ENCODE measurements at places on chromosomes 7 and 10.

DNA sequence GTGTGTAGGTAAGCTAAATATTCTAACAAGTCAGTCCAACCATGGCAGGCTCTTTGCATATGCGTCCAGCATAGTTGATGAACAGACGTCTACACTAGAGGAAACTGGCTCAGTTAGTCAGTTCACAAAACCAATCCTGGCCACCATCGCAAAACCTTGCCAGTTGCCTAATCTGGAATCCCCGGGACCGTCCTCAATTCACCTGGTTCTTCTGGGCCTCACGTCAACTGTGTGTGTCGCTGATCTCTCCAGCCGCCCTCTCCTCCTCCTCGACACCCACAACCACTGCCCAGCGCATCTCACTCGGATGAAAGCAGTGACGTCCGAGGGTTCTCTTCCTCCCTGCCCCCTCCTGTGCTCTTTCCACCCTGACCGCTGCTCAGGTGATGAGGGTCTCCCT lies 217.8 kb upstream of the SH2B2 start:
- ATAC-seq: no peak

- ATAC-seq: no peak
Measured at GRCh38 chr7:155795401-155795800, 16.9 kb downstream of the SHH start.

GRCh38 chr10:78173360-78174015 lies 139.8 kb downstream of the RPS24 start:
- no peak for ATAC-seq

GRCh38 chr10:74104480-74104879 lies 46.1 kb downstream of the AP3M1 start:
- no peak for ATAC-seq

GRCh38 chr10:128981881-128982615 lies 485.0 kb upstream of the MGMT start:
- ATAC-seq: no peak

DNA sequence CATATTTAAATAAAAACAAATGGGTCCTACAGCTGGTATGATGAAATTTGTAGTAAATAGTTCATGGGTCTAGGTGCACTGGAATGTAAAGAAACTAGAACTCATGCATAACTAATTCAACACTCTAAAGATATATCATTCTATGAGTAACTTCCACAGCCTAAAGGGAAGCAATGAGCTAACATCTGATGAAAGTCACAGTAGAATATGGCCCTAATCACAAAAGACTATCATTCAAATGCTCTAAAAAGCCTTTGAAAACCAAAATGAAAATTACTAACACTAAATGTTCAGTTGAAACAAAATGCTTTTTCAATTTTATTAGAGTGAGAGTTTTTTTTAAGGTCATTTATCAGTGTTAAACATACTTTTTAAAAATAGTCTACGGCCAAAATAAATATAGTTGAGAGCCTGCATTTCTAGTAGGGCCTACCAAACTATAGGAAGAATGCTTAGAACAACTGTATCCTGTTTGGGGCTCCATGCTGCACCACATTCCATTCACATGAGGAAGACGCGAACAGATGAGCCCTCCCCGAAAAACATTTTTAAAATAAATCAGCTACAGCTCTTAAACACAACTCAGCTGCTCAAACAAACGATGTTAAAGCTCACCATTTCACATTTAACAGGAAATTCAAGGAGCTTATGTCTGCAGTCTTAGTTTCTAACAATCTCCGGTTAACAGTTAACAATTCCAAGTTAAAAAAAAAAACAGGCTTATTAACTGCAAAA lies 134.5 kb downstream of the NRBF2 start:
- ATAC-seq: peak; percentile 17

DNA sequence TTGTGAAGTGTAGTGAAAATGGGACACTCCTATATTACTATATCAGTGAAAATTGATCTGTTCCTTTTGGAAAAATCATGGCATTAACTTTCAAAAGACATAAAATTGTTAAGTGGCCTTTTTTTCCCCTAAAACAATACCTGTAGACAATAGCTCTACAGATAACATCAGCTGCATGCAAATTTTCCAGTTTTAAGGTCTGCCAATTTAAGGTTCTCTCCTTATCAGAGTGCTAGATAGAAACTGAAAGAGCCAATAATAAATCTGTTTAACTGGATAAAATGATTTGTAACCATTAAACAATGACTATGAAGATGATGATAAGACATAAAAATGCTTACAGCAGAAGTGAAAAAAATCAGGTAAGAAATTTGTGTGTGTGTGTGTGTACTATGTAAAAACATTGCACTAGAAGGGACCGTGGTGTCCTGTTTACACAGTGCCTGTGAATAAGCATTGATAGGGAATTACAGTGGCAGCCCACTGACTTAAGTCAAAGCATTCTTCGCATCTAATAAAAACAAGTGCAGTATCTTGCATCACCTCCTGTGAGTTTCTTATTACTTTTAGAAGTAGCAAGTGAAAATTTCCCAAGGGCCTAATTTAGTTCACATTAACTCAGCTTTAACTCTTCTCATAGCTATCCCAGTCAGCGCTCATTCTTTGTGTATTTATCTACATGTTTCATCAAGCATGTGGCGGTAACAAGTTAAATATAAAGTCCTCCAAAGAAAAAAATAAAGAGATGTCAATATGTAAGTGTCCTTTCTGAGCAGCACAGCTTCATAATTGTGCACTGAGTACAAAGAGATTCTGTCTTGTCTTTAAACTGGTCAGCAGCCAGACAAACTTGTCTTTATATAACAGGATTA lies 261.9 kb downstream of the ARL4A start:
- ATAC-seq: no peak

GRCh38 chr7:105131033-105131656 lies 117.1 kb downstream of the KMT2E start:
- ATAC-seq: peak; percentile 70

DNA sequence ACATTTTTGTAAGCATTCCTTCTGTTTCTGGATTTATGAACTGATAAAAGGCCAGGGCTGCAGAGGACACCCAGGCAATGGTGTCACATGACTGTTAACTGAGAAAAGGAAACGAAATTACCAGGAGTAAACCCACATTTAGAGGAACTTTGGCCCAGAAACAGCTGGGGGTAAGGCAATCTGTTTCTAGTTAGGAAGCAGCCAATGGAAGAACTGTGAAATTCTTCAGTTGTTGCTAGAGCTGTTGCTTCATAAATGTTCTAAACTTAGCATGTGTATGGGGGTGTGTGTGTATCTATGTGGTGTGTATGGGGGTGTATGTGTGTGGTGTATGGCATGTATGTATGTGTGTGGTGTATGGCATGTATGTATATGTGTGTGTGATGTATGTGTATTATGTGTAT lies 11.8 kb upstream of the PDCD4 start:
- no peak for ATAC-seq

- ATAC-seq: no peak
Measured at GRCh38 chr7:130917669-130918128, 183.7 kb upstream of the KLF14 start.

GRCh38 chr10:49398986-49399385 lies 3.1 kb upstream of the DRGX start:
- no peak for ATAC-seq

GRCh38 chr7:121197455-121197854 lies 131.3 kb upstream of the WNT16 start:
- ATAC-seq: no peak

DNA sequence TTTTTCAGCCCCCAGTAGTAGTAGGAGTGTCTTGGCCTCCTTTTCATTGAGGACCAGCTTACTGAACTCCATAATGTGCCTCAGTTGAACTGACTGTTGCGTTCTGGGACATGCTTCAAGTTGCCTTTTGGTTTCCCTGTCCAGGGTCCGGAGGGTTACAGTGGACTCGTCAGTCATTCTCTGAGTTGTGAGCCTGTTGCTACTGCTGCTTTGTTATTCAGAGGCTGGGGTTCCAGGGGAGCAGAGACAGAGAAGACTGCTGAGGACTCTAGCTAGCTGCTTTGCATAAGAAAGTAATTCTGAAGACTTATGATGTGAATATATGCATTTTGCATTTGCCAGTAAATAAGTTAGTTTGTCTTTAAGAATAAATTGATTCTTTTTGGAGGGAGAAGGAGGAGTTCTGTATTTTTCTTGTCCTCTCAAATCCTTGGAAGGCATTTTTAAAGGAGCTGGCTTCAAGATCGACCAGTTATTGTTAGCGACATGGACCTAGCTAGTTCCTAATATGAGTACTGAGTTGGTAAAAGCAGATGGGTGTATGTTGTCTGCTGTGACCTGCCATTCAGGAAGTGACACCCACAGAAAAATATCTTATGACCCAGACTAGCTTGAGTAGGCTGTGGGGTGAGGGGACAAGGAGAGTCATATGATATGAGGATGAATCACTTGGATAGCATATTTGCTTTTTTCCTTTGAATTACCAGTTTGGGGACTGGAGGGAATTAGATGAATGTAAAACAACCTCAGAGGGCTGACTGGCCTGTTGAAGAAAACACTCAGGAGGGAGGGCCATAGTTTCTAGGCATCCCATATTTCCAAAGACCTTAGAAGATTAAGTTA lies 8.3 kb downstream of the PI4K2A start:
- peak; percentile 99 for ATAC-seq

GRCh38 chr7:126210707-126211106 lies 1042.0 kb downstream of the GRM8 start:
- ATAC-seq: no peak

GRCh38 chr7:103059471-103059870 lies 15.1 kb downstream of the FBXL13 start:
- ATAC-seq: no peak

- ATAC-seq: no peak
Measured at GRCh38 chr7:77826300-77826699, 27.7 kb downstream of the PHTF2 start.

GRCh38 chr7:123537026-123537642 lies 2.7 kb upstream of the IQUB start:
- ATAC-seq: no peak

DNA sequence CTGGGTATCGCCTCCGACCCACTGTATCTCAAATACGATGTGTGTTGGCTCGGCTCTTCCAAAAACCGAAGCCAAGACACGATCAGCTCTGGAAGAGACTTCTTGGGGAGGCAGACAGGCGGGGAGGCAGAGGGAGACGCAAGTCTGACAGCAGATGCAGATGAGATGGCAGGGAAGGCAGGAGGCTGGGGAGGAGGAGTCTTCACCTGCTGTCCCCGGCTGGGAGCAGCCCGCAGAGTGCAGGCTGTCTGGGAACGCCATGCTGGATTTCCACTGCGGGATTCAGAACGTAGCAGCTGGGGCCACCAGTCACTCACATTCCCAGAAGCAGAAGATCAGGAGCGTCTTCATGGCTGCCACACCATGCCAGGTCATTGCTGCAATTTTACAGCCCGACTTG lies 29.4 kb downstream of the CTBP2 start:
- ATAC-seq: no peak

Data from activated CD4-positive, CD25-positive, alpha-beta regulatory T cell treated with anti-CD3 and anti-CD28 coated beads, Interleukin-2, amount 50 U/mL, for 24 hours (primary cell).